Kidney tubule cell (primary cell): ENCODE measurements at places on chromosomes 7 and 10.

DNA sequence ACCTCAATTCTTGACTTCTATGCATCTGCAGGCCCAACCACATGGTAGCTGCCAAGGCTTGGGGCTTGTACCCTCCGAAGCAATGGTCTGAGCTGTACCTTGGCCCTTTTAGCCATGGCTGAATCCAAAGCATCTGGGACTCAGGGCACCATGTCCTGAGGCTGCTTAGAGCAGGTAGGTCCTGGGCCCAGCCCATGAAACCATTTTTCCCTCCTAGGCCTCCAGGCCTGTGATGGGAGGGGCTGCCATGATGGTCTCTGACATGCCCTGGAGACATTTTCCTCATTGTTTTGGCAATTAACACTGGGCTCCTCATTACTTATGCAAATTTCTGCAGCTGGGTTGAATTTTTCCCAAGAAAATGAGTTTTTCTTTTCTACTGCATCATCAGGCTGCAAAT is 417.8 kb upstream of the LRRN3 start:
- no peak for DNase-seq

GRCh38 chr7:122885583-122886356 is 490 bp downstream of the CADPS2 start:
- peak; percentile 77 for DNase-seq

- DNase-seq: no peak
These were observed 15.8 kb downstream of the SFXN4 start for GRCh38 chr10:119149729-119150128.

- DNase-seq: no peak
These were observed 41.1 kb downstream of the GLRX3 start for GRCh38 chr10:130177250-130177649.
